ENCODE measurements at places on chromosomes 4 and X.

DNA sequence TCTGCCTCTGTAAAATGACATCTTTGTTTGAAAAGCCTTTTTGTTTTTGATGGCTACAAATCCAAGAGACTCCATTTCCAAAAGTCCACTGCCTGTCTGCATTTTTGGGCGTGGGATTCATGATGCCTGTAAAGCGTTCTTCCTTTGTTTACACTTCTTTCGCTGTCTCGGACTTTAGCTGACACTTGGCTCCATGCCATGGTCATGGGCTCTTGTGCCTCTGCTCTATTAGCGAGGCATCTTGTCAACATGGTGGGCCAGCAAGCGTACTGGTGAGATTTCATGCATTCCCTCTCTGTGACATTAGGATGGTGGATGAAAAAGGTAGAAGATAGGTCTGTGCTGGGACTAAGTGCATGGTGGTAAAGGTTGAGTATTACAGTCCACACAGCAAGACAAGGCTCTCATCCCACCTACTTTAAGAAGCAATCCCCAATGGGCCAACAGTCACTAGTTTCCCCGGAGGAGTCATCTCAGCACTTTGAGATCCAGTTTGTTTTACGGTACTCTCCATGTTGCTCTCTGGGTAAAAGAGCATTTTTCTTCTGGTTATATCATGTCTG is 298.2 kb upstream of the KLF3 start:
- DNase-seq, result no peak

DNA sequence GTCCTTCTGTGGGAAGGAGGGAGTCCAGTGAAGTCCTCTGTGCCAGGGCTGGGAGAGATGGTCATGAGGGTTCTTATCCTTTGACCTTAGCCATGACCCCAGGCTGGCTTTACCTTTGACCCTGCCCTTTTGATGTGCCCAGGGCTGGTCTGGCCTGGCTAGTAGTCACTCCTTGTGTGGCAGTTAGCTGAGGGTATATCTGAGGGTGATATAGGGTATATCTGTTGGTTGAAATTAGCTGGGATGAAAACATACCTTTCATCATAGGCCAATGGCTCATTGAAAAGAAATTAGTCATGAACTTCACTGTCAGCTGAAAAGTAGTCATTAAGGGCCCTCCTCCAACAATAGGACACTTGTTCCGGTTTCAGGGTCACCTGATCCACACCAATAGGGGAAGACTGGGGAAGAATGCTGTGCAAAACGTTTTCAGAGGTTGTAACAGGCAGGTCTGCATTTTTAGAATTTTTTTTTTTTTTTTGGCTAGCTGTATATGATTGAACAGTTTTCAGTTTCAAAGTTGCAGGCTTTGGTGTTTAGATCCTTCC is 74.6 kb upstream of the STOX2 start:
- DNase-seq, result no peak

GRCh38 chrX:50643525-50644137 is 170.4 kb downstream of the SHROOM4 start:
- DNase-seq, result no peak

DNA sequence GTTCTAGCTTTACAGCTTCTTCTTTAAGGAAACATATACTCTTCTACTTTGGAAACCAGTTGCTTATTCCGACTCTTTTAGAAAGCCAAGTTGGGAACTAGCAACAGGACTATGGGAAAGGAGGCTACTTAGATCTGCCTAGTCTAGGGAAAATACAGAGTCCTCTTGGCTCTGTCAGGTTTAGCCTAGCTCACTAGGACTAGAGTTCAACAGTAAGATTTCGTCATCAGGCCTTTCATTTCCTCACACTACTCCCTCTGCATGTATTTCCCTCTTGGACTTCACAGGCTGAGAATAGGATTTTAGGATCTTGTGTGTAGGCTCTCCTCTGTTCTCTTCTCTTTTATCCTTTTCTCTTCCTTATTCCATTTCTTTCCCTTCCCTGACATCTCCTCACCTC is 409.8 kb downstream of the AR start:
- DNase-seq, result no peak

- peak; percentile 76 for DNase-seq
Observed at GRCh38 chrX:46574774-46575381, 1.3 kb downstream of the CHST7 start.

- no peak for DNase-seq
Observed at GRCh38 chrX:123311486-123311885, 127.4 kb downstream of the GRIA3 start.

DNA sequence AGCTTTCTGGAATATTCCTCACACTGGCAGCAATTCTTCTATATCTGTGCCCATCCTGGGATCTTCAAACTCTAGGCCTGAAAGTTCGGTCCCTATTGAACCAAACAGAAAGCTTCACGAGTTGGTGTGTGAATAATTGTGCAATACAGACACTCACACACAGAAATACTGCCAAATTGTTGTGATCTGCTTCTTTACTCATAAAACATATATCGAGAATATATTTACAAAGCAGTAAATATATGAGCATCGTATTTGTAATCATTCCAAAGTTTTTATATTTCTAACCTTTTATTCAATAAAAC is 56.6 kb upstream of the BEX4 start:
- DNase-seq, result no peak

DNA sequence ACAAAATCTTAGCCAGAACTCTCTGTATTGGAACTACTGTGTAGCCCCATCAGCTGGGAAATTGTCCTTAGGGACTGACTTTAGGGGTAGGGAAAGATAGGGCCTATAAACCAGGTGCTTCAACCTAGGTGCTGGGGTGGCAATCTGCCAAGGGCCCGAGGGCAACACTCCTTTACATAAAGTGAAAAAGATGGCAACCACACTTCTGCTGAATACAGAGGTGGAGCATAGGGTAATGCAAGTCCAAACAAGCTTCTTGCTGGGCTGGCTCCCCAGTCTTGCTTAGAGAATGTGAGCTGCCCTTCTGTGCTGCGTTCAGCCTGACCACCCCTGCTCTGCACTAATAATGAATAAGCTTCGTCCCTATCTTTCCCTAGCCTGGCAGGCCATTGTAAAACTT is 9.8 kb downstream of the ZBTB33 start:
- no peak for DNase-seq

GRCh38 chr4:140344621-140345020 is 28.8 kb upstream of the SCOC start:
- no peak for DNase-seq
